ENCODE measurements at places on chromosomes 16 and 17. TPM values are rescaled to one million over a fixed set of nuclear protein-coding genes. Genes with fewer than 3 reads are reported as not detected.

DNA sequence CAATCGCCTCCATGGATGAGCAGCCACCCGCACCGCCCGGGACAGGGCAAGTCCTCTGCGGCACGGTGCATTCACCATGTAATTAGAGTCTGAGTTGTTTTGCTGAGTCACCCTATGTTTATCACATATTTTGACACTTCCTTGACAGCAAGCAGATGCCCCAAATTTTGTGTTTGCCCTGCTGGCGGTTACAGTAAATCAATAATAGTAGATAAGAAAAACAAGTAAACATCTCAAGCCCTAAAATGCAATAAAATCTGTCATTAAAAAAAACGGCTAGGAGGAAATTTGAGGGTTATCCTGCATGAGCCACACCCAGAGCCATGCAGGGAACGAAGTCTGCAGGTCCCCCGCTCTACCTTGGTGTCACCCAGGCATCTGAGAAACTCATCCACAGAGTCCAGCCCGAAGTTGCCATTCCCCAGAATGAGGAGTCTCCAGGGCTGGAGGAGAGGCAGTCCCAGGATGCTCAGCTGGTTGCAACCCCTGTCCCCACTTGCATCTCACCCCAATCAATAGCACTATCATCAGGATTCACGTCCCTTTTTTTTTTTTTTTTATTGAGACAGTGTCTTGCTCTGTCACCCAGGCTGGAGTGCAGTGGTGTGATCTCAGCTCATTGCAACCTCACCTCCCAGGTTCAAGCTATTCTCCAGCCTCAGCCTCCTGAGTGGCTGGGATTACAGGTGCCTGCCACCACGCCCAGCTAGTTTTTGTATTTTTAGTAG lies 16.5 kb upstream of the ST6GALNAC1 start:
- peak; percentile 54 for DNase-seq

- DNase-seq: no peak
These were observed 44.9 kb downstream of the TMEM235 start for GRCh38 chr17:78276098-78276887.

RPH3AL gene
- total RNA-seq: 3.9 TPM

DNA sequence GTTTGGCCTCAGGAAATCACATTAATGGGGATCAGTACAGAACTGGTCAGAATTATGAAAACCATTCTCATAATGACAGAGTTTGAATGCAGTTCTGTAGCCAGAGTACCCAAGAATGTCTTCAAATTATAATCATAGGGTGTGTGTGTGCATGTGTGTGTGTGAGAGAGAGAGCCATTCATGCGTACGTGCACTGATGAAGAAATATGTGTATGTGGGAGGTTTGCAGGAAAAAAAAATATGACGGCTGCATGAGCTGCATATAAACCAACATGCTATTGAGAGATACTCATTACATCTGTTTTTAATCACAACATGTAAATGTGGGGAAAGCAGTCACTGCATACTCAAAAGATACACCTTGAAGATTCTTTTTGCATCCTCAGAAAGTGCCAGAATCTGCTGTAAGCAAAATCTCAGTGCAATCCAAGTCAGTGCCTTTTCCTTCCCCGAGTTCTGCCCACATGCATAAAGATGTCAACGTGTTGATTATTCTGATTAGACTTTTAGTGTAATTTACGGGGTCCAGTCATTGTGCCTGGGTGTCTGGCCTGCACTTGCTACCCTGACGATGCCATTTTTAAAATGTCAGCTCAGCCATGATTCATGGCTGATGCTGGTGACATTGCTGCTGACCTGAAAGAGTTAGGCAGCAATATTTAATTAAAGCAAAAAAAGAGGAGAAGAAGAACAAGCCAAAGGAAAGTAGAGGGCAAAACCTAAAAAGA lies 378.7 kb upstream of the ZFHX3 start:
- DNase-seq: no peak

DNA sequence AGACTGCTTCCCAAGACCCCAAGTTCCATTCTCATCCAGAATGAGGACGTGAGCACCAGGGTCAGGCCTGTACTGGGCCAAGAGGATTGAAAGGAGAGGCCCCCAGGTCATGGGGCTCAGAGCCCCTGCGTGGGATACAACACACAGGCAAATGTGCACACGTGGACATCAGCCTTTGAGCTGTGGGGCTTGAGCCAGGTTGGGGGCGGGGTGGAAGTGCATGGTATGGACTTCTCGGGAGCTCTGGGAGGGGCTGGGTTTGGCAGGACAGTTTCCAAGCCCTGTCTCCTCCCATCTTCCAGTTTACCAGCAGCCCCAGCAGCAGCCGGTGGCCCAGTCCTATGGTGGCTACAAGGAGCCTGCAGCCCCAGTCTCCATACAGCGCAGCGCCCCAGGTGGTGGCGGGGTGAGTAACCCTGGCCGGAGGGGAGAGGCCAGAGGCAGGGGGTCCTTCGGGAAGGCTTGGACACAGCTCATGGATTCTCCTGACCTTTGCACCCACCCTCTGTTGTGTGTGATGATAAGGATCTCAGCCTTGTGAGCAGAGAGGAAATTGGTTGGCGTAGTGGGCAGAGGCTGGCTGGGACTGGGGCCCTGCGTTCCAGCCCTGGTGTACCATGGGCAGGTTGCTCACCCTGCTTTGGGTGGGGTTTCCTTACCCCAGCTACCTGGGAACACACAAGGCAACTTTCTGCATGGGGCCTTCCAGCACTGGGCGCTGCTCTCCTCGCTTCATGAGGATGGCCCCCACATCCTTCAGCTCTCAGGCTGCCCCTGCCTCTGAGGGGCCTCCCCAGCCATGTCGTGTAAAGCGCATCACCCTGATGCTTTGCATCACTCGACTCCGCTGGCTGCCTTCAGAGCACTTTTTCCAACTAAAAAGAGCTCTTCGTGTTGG lies 10.4 kb upstream of the LASP1NB start:
- DNase-seq: no peak

DNA sequence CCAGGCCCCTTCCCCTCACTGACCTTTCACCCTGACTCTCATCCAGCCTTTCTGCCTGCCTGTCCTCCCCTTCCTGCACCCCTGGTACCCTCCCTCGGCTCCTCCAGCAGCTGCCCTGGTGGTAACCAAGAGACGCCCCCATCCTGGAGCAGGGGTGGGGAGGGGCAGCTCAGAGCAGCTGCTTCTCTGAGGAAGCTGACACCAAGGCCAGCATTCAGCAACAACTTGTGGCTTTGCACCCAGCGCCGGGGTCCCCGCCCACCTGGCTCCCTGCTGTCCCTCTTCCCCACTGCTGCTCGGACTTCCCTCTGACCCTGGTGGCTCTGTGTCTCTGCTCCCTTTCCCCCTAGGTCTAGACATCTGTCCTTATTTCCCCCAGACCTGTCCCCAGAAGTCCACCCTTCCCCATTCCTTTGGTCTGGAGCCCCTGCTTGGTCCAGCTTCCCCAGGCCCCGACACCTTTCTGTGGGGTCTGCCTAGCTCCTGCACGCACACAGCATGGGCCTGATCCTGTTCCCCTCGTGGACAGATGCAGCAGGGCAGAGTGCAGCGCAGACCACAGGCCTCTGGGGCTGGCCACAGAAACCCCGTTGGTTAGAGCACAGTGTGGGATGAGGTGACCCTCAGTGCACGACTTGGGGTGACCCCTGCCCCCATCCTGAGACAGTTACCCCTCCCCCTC lies 1.2 kb upstream of the ATP2A1 start:
- DNase-seq: no peak

GRCh38 chr16:3881499-3881990 lies 1.0 kb upstream of the CREBBP start:
- DNase-seq: no peak

DNA sequence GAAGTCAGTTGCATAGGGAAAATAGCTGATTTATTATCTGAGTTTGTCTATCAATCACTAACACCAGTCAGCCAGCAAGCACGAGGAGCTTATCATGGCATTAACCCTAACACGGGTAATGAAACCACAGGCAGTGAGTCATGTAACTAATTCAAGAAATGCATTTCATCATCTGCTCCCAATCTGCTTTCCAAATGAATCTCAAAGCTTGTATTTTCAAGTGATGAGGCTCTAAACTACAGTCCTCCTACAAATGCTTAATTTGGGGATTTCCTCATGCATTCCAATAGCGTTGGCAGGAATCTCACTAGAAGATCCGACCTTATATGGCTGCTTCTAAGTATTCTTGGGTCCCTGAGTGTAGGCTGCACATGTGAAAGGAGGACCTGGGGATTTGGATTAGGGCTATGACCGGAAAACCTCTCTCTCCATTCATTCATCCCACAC lies 118.4 kb upstream of the HSBP1 start:
- peak; percentile 98 for DNase-seq

DNA sequence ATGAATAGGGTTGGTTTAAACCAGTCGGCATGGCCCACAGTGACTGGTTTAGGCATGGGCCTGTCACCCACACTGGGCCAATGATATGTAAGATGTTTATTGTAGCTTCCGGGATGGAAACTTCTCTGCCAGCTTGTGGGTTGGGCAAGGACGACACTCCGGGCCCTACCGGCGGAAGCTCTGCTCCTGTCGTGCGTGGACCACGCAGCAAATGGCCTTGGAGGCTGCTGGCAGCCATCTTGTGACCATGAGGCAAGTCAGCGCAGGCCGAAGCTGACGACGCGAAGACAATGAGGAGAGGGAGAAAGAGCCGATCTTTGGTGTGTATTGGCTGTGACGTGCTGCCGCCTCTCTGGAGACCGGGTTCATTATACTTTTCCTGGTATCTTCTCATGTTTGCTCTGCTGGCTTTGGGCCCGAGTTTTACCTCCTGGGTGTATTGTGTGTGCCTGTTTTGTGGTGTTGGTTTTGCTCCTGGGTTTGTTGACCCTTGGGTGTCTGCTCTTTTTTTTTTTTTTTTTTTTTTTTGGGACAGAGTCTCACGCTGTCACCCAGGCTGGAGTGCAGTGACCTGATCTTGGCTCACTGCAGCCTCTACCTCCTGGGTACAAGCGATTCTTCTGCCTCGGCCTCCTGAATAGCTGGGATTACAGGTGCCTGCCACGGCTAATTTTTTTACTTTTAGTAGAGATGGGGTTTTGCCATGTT lies 15.4 kb downstream of the SLC25A10 start:
- DNase-seq: no peak

SLC35G6 gene
- total RNA-seq: not detected

DNA sequence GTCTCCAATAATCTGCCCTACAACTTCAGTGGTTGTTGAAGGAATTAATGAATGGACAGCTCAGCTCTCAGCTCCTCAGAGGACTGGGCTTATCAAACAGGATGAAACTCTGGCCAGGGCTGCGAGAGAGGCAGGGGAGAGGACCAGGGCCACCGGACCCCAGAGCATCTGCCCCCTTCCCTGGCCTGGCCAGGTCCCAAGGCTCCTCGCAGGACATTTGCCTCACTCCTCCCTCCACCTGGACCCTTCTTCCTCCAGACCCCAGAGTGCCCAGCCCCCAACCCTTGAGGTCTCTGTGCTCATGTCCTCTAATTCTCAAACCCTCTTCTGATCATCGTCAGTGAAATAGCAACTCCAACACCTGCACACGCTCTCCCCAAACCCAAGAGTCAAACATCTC lies 3.7 kb downstream of the CD300C start:
- DNase-seq: no peak

- no peak for DNase-seq
These were observed 3.5 kb upstream of the MEIOC start for GRCh38 chr17:44652727-44653126.

UTS2R gene
- not detected for total RNA-seq

GRCh38 chr16:29009050-29009837 lies 24.4 kb downstream of the LAT start:
- DNase-seq: no peak

GRCh38 chr16:85321509-85322271 lies 209.4 kb upstream of the CIBAR2 start:
- DNase-seq: peak; percentile 86

DNA sequence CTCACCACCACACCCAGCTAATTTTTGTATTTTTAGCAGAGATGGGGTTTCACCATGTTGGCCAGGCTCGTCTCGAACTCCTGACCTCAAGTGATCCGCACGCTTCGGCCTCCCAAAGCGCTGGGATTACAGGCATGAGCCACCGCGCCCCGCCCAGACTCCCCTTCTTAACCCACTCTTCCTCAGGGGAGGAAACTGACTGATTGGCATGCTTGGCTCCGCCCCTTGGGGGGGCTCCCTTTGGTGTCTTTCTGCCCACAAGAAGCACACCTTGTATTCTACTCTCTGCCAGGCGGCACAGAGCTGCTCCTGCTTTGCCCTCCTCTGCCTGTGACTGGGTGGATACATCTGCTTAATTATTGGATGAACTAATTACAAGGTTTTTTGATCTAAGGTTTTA lies 4.7 kb upstream of the ASGR2 start:
- no peak for DNase-seq

KRT40 gene
- not detected for total RNA-seq

GRCh38 chr16:1982013-1982433 lies 754 bp upstream of the NOXO1 start:
- DNase-seq: no peak

DNA sequence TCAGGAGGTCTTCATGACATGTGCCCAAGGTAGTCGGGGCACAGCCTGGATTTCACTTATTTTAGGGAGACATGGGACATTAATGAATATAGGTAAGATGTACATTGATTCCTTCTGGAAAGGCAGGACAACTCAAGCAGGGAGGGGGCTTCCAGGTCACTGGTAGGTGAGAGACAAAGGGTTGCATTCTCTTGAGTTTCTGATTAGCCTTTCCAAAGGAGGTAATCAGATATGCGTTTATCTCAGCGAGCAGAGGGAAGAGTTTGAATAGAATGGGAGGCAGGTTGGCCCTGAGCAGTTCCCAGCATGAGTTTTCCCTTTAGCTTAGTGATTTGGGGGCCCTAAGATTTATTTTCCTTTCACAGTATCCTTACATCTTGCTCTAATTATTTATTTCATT lies 443.8 kb upstream of the EEF2KMT start:
- DNase-seq: no peak

CCL8 gene
- total RNA-seq: not detected

DNA sequence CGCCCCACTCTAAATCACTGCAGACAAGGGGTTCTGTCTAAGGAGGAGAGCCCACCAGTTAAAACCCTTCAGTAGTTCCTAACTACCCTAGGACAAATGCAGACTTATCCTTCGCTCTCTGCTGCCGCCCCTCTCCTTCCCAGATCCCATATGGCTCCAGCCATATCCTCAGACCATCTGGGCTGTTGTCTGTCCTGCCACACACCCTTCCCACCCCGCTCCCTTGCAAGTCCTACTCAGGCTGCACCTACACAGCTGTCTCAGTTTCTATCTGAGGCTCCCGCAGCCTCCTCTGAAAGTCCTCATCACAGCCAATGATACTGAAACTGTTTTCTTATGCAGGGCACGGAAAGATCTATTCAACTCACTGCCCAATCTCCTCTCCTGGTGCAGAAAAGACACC lies 720 bp upstream of the BCKDK start:
- no peak for DNase-seq

UMOD gene
- not detected for total RNA-seq

DNA sequence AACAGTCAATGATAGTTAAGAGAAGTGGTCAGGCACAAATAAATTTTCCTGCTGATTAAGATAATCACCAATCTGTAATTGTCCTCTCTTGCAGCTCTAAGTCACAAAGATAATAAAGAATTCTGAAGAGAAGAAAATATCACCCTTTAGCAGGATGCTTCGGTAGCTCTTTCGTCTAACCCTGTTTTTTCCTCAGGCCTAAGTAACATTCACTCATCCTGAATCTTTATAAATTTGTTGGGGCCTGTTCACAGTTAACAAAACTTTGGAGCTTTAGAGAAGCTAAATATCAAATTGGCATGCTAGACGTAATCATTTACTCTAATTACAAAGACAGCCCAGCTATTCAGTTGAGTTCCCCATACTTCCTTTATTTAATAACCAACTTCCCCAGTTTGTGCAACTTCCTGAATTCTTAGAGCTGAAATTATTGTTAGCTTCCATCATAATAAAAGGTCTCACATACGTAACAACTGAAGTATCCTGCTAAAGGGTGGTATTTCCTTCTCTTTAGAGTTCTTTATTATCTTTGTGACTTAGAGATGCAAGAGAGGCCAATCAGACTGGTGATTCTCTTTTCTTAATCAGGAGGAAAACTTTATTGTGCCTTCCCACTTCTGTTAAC lies 118.6 kb downstream of the TANGO6 start:
- no peak for DNase-seq

All from A172 (cell line).